NCI-H774 (cell line): ENCODE measurements at places on chromosomes 6 and 20.

DNA sequence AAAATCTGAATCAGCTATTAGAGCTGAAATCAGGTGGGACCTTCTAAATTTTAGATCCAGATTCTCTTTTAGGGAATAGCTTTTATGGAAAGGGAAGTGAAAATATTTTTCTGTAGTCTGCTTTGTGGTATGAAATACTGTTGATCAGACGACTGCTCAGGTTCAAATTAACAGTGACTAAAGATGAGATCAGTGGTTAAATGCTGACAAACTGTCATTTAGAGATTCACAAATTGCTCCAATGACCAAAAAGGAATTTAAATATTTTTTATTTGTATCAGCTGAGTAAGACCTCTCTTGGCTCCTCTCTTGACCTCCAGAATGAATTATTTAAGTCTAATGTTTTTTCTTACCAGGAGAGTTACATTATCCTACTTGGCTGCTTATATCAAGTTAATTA lies 77.3 kb downstream of the KCNQ5 start:
- DNase-seq: no peak

DNA sequence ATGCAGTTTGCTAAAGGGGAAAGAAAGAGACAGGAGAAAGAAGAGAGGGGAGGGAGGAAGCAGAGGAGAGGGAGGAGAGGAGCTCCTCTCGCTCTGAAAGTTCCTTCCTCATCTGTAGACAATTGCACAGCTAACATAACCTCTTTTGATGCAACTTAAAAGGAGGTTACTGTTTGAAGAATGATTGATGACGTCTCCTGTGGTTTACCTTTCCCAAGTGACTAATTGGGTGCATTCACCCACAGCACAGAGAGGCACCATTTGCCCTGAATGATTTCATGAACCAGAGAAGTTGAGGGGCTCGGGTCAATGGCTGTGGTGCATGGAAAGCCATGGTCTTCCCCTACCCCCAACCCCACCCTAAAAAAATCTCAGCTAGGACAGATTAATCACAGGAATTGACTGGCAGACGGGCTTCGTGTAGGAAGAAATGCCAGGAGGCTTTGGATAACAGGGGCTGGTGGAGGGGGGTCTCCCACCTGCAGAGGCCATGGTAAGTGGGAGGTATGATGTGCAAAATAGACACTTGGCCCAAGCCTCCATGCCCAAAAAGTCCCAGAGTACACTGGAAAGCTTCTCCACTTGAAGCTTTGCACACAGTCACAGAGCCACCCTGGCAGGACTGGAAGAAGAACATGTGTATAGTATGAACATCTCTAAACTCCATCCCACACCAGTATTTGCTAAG lies 213.7 kb downstream of the ANKRD60 start:
- no peak for DNase-seq

DNA sequence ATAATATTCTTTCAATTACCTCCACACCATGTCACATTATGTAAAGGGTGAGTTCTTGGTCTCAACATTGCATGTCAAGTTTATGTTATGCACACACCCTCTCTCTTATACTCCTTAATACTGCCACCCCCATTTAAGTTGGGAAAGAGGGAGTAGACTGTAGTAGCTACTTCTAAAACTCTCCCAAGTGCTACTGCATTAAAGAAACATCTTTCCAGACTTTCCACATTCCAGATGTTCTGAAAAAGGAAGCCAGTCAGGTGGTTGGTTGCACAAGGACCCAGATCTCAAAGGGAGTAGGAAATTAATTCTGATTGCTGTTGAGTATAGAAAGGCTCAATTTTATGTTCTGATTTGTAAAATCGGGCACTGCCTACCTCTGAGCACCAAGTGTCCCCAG lies 419.5 kb downstream of the CD83 start:
- no peak for DNase-seq

DNA sequence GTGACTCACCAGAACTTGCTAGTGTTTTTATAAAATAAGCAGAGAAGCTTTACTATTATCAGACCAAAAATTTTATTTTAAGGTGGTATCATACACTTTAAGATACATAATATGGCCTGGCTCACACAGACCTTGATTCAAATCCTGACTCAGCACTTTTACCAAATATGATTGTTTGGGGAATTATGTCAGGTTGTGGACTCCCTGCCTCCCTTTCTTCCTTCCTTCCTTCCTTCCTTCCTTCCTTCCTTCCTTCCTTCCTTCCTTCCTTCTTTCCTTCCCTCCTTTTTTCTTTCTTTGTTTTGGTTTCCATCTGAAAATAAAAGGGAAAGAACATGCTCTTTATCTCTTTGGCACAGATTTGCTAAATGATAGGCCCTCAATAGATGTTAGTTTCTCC lies 186.0 kb upstream of the MMS22L start:
- DNase-seq: no peak

DNA sequence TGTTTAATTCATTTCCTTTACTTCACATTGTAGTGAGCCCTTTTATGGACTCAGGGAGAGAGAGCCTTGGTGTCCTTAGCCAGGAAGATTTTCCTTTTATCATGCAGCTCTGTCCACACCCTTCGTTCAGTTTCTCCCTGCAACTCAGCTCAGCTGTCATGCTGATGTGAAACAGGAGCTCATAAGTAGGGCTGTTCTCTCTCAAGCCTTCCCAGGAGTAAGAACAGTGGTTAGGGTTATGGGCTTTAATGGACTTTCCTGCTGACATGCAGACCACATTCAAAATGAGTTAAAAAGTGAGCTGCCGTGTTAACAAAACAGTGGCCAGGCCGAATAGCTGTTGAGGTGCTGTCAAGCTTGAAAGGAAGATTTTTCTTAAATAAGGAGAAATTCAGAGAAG lies 104.1 kb downstream of the BCKDHB start:
- no peak for DNase-seq

DNA sequence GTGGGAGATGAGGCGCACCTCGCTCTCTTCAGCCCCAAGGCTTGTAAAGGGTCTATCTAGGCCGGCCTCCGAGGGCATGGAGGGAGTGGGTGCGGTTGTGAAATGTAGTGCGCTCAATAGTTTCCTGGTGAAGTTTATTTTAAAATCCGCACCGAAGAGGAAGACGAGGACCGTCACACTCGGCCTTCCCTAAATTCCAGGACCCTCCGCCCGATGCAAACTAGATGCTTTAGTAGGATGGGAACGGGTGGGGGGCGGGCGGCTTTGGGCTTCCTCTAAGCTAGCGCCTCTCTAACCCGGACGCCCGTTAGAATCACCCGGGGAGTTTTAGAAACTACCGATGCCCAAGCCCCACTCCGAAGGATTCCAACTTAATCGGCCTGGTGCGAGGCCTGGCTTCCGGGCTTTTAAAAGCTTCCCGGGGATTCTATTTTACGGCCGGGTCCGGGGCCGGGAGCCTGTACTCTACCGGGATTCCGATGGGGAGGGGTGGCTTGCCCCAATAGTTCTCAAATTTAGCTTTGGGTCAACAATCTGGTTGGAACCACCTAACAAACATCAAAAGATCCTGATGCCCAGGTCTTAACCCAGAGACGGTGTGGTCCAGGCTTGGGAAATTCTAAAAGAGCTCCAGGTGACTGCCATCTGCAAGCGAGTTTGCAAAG lies 548 bp upstream of the BCAS4 start:
- DNase-seq: no peak

- peak; percentile 20 for DNase-seq
Measured at GRCh38 chr6:69729870-69730449, 66.8 kb downstream of the LMBRD1 start.

GRCh38 chr6:136232701-136233100 lies 17.4 kb downstream of the MTFR2 start:
- DNase-seq: no peak

GRCh38 chr6:56618050-56618449 lies 24.6 kb downstream of the DST start:
- DNase-seq: no peak

DNA sequence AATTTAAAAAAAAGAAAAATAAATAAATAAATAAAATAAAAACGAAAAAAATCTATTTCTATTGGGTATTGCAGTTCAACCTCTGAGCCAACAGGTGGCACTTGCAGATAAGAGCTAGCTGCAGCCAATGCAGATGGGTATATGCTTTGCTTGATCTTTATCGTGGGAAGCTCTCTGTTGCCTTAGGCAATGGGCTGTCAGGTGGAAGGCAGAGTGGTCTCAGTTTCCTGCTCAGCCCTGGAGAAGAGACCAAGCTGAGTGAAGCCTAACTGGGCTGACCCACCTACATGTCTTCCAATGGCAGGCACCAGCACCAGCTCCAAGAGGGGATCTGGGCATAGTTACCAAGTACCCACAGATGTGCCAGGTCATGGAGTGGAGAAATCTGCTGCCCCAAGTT lies 95.0 kb downstream of the AK9 start:
- no peak for DNase-seq

DNA sequence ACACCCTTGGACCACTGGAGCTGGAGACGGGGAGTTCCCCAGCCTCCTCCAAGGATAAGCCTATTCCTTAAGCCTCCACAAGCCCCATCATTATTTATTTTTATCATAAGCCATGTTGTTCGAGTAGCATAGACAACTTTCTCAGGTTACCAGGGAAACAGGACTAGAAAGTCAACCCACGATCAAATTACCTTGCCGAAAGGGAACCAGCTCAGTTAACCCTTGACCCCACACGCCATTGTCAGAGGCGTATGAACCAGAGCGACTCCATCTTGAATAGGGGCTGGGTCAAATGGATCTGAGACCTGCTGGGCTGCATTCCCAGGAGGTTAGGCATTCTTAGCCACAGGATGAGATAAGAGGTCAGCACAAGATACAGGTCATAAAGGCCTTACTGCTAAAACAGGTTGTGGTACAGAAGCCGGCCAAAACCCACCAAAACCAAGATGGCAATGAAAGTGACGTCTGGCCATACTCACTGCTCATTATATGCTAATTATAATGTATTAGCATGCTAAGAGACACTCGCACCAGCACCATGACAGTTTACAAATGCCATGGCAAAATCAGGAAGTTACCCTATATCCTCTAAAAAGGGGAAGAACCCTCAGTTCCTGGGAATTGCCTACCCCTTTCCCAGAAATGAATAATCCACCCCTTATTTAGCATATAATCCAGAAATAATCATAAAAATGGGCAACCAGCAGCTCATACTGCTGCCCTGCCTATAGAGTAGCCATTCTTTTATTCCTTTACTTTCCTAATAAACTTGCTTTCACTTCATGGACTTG lies 22.4 kb downstream of the SYNJ2 start:
- no peak for DNase-seq

DNA sequence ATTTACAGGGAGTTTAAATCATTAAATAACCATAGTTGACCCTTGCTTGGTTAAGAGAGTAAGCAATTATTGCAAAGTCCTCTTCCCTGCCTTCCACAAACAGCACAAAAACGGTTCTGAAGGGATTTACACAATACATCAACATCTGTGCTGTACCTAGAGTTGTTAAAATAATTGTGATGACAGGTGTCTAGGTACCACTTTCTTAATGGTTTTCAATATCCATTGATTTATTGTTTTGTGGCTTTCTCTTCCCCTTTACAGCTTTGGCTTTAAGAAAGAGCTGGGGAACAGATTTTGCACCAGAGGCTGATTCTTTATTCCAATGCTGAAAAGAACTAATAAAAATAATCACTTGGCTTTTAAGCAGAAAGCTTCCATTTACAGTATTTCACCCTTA lies 598 bp upstream of the SOX4 start:
- DNase-seq: no peak

- DNase-seq: no peak
Measured at GRCh38 chr6:2547355-2547754, 203.4 kb downstream of the MYLK4 start.

DNA sequence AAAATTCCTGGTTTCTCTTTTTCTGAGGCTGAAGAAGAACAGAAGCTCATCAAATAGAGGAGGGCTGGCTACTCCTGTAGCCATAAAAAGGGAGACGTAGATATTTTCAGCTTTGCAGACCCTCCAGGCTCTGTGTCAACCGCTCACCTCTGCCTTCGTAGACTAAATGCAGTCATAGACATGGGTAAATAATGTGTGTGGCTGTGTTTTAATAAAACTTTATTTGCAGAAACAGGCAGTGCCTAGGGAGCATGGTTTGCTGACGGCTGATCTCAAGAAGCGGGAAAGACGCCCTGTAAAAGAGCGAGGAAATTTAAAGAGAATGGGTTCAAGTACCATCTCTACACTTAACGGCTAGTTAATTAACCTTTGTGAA lies 171.8 kb downstream of the BCAS1 start:
- no peak for DNase-seq

DNA sequence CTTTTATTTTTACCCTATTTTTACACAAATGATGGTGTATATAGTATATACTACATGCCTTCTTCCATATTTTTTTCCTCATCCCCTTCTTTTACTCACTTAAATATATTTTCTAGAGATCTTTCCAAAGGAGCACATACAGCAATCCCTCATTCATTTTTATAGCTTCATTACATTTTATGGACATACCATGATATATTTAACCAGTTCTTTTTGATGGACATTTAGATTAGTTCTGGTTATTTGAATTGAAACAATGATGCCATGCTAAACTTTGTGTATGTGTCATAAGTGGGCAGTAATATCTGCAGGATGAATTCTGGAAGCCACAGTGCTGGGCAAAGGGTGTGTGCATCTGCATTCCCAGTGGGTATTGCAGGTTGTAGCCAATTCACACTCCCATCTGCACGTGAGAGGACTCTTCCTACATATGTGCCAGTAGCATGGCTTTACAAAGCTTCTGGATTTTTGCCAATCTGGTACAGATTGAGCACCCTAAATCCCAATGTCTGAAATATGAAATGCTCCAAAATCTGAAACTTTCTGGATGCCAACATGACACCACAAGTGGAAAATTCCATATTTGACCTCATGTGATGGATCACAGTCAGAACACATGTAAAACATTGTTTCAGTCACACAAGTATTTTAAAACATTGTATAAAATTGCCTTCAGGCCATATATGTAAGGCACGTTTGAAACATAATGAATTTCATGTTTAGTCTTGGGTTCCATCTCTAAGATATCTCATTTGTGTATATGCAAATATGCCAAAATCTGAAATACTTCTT lies 127.2 kb downstream of the ARID1B start:
- DNase-seq: no peak

- DNase-seq: no peak
Measured at GRCh38 chr6:15974817-15975216, 154.1 kb upstream of the MYLIP start.

GRCh38 chr6:84332139-84333034 lies 104.9 kb upstream of the CEP162 start:
- no peak for DNase-seq

DNA sequence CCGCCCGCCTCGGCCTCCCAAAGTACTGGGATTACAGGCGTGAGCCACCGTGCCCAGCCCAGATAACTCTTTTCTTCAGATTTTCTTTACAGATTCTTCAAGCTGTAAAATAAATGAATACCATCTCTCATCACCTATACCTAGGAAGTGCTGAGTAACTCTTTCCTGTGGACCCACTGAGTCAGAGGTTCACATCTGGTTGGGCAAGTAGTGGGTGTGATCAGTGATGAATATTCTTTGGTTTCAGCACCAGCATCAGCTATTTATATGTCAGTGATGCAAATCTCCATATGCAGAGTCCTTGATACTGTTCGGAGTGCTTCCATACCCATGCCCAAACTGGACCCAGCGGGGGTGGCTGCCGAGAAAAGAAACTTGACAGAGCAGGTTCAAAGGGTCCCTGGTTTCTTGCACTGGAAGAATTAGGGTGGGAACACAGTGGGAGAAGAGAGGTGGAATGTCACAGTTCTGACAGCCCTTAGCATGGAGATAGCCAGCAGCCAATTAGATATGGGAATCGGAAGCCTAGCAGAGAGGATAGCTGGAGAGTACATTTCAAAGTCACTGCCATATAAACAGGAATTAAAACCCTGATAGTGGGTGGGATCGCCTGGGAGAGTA lies 64.9 kb upstream of the DDR1 start:
- DNase-seq: no peak

- no peak for DNase-seq
Measured at GRCh38 chr6:10564975-10565673, 44.0 kb downstream of the GCNT2 start.

GRCh38 chr6:71321314-71321713 lies 32.7 kb downstream of the OGFRL1 start:
- no peak for DNase-seq
